ENCODE measurements at places on chromosomes 1 and 21. TPM values are rescaled to one million over a fixed set of nuclear protein-coding genes. Genes with fewer than 3 reads are reported as not detected.

The GLIS1 gene
- not detected for total RNA-seq

DNA sequence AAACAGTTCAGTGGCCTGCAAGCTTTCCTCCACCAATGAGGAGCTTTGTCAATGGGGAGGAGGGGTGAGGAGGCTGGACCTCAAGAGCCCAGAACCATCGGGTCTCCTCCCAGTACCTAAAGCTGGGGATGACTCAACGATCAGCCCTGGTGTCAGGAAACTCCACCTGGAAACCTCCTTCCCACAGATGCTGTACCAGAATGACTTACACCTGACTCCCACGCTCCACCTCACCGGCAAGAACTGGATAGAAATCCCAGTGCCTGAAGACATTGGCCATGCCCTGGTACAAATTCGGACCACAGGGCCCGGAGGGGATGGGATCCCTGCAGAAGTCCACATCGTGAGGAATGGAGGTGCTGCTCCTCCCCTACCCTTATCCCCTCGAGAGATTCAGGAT lies 11.4 kb downstream of the TMEM81 start:
- no peaks in the 10 kb centered on the region for H3K36me3 ChIP-seq
- no peak overlapping the region for H3K27ac ChIP-seq
- H3K4me1 ChIP-seq: no peaks in the 10 kb centered on the region
- DNase-seq: no peak

The SESN2 gene
- 16.2 TPM for total RNA-seq

DNA sequence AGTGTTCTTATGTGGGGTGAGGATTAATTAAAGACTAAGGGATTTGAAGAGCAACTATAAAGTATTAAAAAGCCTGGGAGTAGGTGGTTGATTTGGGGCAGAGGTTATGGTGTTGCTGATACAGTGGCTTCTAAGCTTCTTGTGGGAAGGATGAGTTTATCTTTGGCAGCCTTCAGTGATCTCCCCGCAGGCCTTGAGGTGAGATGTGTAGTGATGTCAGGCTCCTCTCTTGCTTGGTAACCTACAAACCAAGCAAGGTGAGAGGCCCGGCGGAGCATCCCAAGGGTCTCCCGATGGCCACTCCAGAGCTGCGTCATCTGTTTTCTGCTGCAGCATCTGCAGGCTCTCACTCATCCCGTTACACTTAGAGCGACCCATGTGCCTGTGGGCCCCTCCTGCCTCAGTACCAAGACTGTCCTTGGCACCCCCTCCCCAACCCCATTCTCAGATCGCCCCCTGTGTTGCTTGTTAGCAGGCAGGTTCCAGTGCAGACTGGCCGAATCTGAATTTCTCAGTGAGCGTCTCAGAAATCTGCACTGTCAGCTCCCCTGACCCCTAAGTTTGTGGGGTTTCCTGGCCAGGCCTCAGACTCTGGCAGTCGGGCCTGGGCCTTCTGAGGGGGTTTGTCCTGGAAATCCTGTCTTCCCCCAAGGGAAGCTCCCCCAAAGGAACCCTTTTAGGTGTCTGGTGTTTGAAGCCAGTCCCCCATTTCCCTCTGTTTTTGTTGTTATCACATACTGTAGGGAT lies 77.9 kb downstream of the GALNT2 start:
- peaks cover 38% of the 10 kb centered on the region for H3K4me1 ChIP-seq
- H3K36me3 ChIP-seq: no peaks in the 10 kb centered on the region
- H3K27ac ChIP-seq: peak overlapping the region; percentile 53
- no peak for DNase-seq
- H3K4me3 ChIP-seq: no peak overlapping the region
- no peaks in the 10 kb centered on the region for H3K27me3 ChIP-seq

The PLA2G5 gene
- total RNA-seq: not detected

- H3K4me1 ChIP-seq: peaks cover 75% of the 10 kb centered on the region
- peaks cover 46% of the 10 kb centered on the region for H3K36me3 ChIP-seq
- H3K27ac ChIP-seq: peak overlapping the region; percentile 99
- peak; percentile 73 for DNase-seq
Observed at GRCh38 chr1:37483785-37484184, 9.4 kb downstream of the ZC3H12A start.

- peaks cover 17% of the 10 kb centered on the region for H3K4me1 ChIP-seq
- no peak overlapping the region for H3K27ac ChIP-seq
- H3K4me3 ChIP-seq: no peak overlapping the region
- DNase-seq: no peak
- no peaks in the 10 kb centered on the region for H3K36me3 ChIP-seq
- H3K27me3 ChIP-seq: peaks cover 8% of the 10 kb centered on the region
Observed at GRCh38 chr1:43068911-43069310, 103.2 kb downstream of the EBNA1BP2 start.

The RSPO1 gene
- 4.2 TPM for total RNA-seq

- H3K27me3 ChIP-seq: no peaks in the 10 kb centered on the region
- no peaks in the 10 kb centered on the region for H3K36me3 ChIP-seq
- H3K4me1 ChIP-seq: no peaks in the 10 kb centered on the region
Observed at GRCh38 chr1:20401405-20402010, 84.5 kb downstream of the CAMK2N1 start.

GRCh38 chr1:2331200-2331544 lies 60.2 kb downstream of the MORN1 start:
- H3K27ac ChIP-seq: peak overlapping the region; percentile 44
- H3K4me1 ChIP-seq: peaks cover 12% of the 10 kb centered on the region
- H3K27me3 ChIP-seq: no peaks in the 10 kb centered on the region
- H3K36me3 ChIP-seq: no peaks in the 10 kb centered on the region

DNA sequence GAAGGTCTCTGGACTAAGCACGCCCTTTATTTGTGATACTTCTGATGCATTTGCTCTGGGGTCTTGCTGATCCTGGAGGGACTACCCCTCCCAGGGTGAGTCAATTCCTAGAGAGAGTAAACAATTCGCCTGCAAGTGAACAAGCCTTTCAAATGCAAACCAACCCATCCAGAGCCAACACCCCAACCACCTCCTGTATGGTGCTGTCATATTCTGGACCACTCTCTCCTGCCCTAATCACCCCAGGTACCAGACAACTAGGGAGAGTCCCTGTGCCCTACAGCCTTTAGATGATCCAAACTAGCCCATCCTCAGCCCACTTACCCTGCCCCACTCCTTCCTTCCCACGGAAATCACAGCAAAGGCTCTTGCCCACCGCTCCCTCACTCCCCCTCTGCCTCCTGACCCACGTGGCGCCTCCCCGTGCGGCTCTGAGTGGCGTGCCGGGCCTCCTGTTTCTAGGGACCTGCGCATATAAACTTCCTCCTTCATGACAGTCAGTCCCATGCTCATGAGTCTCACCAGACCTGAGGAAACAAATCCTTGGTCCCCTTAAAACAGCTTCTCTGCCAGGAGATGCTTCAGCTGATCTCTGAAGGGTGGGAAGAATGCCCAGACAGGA lies 37.2 kb downstream of the ACTA1 start:
- H3K27me3 ChIP-seq: no peaks in the 10 kb centered on the region
- H3K27ac ChIP-seq: no peak overlapping the region
- no peaks in the 10 kb centered on the region for H3K4me1 ChIP-seq
- H3K4me3 ChIP-seq: no peak overlapping the region
- peak; percentile 54 for DNase-seq
